ENCODE measurements at places on chromosomes 5 and 9.

DNA sequence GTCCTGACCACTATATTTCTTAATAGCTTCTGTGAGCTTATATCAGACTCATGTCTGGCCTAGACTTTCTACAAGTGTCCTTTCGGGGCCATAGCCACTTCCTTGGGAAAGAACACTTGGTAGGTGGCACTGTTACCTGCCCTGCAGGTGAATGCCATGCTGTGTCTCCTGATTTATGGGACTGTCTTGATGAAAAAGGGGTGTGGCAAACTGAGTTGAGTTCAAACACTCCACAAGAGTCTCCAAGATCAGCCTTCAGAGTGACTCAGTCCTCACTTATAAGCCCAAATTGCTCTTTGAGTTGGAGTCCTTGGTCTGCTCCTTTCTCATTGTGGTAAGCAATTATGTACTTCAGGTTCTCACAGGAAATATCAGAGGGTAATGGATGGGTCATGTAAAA, 9.9 kb upstream of the ANKHD1 start:
- no peak for DNase-seq

GRCh38 chr5:74761241-74761640, 5.7 kb downstream of the GFM2 start:
- no peak for DNase-seq

- DNase-seq, result peak; percentile 33
Observed at GRCh38 chr5:73693573-73694061, 67.6 kb downstream of the ARHGEF28 start.

DNA sequence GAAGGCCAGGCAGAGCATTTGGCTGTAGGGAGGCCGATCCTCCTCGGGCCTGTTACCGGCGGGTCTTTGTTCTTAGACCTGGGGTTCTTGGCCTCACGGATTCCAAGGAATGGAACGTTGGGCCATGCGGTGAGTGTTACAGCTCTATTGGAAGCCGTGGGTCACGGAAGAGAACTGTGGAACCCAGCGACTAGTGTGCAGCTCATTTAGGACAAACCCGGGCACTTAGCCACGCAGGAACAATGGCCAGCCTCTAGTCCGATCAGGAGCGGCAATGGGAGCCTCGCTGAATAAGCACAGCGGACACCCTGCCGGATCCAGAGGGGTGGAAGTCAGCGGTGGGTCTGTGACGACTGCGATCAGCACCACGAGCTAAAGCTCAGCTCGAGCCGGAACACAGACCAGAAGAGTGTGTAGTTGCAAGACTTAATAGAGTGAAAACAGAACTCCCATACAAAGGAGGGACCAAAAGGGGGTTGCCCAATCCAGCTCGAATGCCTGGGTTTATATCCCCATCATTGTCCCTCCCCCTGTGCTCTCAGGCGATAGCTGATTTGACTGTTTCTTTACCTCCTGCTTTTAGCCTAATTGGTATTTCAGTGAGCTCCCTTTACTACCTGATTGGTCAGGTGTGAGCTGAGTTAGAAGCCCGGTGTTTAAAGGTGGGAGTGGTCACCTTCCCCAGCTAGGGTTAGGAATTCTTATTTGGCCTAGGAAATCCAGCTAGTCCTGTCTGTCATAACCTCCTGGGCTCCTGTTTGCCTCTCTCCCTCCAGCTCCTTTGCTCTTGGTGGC, 53.7 kb upstream of the RPL26L1 start:
- no peak for DNase-seq

- DNase-seq, result no peak
Observed at GRCh38 chr9:94812343-94812742, 85.8 kb downstream of the AOPEP start.

- DNase-seq, result no peak
Observed at GRCh38 chr9:12464400-12464799, 228.8 kb upstream of the TYRP1 start.

DNA sequence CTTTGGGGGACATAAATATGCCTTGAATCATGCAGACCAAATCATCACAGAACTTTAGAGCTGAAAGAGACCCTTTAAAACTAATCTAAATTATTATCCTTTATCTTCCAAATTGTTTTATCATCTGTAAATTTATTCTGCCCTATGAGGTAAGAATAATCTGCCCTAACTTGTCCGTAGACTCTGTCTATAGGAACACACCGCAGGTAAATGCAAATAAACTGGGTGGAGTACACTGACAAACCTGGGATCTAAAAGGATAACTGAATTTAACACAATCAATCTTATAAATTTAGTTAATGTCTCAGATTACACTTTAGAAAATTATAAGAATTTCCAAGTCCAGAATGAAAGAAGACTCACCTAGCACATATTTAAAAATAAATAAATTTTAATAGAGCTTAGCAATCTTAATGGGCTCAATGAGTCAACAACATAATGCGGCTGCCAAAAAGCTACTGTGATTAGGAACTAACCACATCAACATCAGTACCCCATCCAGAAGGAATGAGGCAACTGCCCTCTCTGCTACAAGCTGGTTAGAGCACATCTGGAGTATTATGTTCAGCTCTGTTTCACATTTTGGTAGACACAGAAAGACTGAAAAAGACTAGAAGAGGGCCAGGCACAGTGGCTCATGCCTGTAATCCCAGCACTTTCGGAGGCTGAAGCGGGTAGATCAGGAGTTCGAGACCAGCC, 5.6 kb downstream of the MEGF9 start:
- no peak for DNase-seq

DNA sequence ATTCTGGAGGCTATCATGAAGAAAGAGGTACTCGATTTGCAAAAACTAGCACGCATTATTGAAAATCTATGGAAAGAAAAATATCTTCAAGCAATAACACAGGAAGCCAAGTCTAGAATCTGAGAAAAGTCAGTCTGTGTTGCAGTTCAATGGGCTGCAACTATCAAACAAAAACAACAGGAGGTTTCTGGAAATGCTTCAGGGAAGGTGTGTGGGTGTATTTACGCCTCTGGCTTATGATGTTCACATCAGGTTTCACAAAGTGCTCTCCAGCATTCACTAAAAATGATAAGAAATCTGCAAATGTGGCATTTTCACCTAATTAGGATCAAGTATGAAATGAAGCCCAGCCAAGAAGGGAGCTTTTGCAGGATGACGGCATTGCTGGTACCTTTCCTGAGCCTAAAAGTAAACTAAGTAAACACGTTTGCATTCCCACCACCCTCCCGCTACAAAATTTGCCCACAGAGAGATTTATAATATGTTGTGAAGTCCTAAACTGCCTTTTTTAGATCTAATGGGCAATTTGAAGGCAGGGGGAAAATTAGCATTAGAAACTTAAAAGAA, 146.4 kb downstream of the GABRB2 start:
- no peak for DNase-seq

DNA sequence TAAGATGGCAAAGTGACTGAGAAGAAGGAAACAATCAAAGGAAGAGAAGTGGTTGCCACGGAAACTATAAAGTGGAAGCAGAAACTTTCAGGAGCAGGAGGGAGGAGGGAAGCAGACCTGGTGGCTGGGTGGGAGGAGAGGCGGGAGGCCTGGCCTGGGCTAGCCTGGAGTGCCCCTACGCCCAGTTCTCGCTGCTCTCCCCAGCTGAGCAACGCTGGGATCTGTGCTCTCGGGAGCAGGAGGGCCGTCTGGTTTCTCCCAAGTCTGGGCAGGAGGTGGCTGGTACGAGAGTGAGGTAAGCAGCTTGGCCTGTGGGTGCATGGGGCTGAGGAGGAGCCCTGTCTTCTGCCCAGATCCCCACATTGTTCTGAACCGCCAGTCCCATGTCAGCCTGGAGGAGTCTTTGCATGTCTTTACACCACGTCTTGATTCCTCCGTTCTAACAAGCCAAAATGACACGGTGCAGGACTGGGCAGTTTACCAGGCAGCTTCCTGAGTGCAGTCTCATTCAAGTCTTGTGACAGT, 15.0 kb upstream of the DAB2IP start:
- no peak for DNase-seq

DNA sequence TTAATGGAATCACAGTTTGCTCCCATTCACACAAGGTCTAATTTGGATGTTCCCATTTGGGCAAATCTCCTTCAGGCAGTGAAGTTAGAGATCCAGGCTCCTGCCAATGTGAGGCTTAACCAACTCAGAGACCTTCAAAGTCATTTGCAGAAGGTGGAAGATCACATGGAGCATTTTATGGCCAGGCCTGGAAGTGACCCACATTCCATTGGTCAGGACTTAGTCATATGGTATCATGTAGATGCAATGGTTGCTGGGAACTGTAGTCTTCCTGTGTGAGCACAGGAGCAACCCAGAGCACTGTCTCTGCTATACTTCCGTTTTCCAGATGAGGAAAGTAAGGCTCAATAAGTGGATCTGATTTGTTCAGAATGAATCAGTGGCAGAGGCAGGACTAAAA, 292.7 kb upstream of the SMARCA2 start:
- DNase-seq, result no peak

DNA sequence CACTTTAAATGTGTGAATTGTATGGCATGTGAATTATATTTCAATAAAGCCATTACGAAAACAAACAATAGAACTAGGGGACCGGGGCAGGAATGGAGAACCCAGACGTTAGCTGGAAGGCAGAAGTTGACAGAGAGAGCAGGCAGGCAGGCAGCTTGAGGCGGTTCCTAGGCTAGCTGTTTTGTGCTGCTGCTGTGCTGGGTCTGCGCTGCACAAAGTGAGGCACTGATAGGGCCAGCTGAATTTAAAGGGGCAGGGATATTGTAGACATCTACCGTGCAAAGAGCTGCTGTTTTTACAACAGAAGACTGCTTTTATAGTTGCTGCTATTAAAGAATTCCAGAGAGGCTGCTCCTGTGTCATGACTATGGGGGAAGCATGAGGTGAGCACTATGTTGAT, 21.6 kb upstream of the MIER3 start:
- DNase-seq, result no peak

- DNase-seq, result no peak
Observed at GRCh38 chr5:120306303-120306702, 157.8 kb upstream of the PRR16 start.

- DNase-seq, result no peak
Observed at GRCh38 chr5:84379749-84380148, 4.9 kb downstream of the EDIL3 start.

DNA sequence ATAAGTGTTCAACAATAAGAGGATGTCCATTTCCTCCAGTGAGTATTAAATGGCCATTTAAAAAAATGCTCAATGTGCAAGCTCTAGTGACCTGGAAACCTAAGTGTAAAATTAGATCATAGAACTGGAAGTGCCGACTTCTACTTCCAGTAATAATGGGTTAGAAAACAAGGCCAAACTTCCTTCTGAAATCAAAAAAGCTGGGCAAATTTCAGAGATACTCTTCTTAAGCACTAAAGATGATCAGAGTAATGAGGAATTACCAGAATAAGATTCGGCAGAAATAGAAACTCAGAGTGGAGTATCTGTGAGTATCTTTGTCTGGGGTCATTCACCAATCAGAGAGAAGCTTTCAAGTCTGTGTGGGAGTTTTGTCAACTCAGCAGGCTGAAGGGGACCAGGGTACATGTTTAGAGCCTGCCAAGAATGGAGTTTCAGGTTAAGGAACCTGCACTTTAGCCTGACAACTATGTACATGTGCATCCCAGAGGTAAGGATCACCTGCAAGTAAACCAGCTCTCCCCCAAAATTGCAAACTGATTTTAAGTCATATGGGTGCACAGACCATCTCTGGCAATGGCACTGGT, 17.1 kb downstream of the FCN2 start:
- DNase-seq, result no peak

GRCh38 chr9:95327239-95327865, 9.8 kb upstream of the FANCC start:
- DNase-seq, result no peak

DNA sequence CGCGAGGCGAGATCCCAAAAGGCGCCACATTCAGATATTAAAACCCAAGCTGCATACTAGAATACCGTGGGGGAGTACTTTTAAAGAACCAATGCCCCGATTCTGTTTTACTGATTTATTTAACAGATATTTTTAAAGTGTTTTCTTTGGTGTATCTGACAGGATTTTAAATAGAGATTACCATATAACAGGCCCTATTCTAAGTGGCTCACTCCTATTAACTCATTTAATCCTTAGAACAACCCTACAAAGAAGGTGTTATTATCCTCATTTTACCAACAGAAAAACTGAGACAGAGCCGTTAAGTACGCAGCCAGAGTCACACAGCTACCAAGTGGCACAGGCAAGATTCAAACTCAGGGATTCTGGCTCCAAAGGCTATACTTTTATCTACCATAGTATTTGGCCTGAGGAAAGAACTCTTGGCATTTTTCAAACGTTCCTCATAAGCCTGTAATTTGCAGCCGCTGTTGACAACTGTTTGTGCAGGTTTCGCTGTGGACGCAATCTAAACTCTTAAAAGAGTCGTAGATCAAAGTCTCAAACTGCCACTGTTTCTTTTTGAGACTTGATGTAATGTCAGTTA, 550 bp upstream of the TMEM245 start:
- no peak for DNase-seq

DNA sequence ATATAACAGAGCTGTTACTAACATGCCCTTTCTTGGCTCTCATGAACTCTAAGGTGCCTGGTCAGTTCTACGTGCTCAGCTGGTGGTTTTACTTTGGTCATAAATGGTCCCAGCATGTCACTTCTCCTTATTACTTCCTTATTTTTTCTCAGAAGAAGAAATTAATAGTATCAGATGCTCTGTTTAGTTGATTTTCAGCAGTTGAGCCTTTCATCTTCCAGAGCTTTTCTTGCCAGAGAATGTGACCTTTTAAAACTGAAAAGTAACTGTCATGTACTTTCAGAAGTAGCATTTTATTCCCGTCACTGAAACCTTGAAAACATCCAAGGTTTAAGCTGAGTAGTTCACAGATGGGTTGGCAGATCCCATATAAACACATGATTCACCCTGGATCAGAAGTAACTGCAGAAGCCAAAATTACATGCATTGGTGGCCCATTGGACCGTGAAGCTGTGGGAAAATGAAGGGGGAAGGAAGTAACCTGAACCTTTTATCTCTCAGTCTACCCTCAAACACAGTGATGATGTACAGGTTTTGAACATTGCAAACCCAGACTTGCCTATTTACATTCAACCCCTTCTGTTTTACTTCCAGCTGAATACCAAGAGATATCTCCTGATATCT, 50.5 kb downstream of the HACD4 start:
- no peak for DNase-seq

DNA sequence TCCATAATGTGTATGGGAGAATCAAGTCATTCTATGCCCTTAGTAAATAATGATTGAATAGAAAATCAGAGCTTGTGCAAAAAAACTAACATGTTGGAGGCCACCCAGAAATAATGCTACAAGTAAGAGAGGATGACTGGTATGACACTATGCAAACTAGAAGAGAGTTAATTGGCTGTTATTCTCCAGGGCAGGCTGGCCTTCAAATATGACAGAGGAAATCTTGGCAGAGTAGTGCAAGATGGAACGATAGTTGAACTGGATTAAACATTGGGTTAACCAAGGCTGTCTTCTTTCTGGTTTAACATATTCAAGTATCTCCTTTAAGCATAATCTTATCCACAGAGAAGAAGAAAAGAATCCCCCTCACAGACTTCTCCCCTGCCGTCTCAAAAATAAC, 196.1 kb downstream of the MPDZ start:
- no peak for DNase-seq

DNA sequence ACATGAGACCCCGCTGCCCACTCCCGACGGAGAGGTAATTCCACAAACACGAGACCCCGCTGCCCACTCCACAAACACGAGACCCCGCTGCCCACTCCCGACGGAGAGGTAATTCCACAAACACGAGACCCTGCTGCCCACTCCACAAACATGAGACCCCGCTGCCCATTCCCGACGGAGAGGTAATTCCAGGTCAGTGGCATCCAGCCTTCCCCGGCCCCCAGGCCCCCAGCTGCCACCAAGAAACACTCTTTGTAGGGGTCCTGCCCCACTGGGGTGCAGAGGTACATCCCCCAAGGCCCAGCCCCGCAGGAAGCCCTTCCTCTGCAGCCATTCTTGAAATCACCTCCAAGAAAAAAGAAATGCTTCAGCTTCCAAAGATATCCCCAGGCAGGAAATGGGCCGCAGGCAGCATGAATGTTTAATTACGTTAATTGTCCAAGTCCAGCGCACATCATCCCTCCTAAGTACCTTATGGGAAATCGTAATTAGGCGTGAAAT, 115.9 kb downstream of the ADAMTS2 start:
- no peak for DNase-seq

Data from iPS DF 6.9 (cell line).